GM12892 (cell line): ENCODE measurements at places on chromosomes 5 and 9.

DNA sequence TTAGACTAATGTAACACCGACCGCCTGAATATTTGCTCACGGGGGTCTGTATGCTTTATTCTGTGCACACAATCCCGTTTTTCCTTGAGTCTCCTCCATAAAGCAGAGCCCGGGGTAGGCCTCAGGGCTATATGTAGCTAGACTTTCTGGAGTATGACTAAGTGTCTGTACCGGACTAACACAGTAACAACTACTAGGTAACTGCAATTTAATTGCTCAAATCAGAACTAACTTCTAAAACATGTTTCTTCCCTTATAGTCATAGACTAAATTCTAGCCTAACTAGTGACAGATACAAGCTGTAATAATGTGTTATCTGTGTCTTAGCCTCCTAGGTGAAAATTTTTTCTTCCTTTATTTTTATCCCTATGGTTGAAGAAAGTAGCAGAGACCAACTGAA lies 2.1 kb downstream of the REEP5 start:
- no peak for DNase-seq

GRCh38 chr5:7015586-7016256 lies 302.5 kb downstream of the TENT4A start:
- no peak for DNase-seq

DNA sequence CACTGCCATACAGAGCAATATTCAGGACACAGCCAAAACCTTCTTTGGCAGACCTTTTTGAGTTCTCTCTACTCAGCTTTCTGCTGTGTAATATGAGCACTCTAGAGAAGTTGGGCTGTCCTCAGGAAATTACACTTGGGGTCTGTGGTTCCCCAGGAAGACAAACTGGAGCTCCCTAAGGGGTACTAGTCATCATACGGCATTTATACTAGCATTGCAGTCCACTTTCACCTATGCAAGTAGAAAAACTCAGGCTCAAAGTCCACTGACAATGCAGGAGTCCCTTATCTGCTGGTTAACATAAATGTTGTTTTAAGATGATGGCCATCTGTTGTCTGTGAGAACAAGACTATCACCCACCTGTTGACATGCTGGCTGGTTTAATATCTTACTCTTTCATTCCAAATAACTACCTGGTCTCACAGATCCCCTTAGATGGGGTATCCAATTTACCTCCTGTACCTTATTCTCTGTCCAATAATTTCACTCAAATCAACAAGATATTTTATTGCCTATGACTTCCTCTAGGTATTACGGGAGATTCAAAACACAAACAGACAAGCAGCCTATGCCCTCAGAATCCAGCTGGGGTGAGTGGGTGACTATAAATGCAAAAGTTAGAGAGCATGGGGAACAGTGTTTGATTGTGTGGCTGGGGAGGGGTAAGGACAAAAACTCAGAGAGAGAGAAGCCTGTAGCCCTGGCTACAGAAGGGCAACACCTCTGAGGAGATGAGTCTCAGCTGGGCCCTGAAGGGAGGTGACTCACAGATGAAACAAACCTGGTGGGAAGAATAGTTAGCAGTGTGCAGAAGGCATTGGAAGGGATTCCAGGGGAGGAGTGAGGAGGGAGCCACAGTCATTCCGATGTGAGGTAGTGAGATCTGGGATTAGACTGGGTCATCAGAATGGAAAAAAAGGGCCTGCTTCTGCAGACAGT lies 10.2 kb downstream of the DOCK8 start:
- DNase-seq, result no peak

DNA sequence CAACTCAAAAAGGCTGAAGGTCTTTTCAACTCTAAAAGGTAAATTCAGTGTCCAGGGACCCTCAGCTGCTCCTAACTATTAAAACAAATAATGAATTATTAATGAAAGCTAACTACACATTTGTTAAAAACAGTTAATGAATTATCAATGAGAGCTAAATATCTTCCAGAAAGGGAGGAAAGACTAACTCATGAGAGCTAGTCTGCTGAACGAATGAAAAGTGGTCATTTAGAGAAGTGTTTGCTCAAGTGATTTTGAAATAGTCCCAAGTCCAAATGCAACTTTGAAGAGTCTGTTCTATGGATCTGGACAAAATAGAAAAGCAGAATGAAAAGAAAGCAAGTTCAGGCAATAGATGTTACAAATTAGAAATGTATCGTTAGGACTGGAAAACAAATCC lies 133.9 kb upstream of the SPEF2 start:
- DNase-seq, result no peak

GRCh38 chr5:115428248-115428647 lies 116.3 kb downstream of the FEM1C start:
- no peak for DNase-seq
